Fibroblast of villous mesenchyme (primary cell): ENCODE measurements at places on chromosomes 6 and 20. TPM values are rescaled to one million over a fixed set of nuclear protein-coding genes. Genes with fewer than 3 reads are reported as not detected.

- no peak for DNase-seq
Measured at GRCh38 chr6:14658886-14659561, 541.5 kb downstream of the CD83 start.

ABHD16B gene
- total RNA-seq = not detected in 2 replicates

DNA sequence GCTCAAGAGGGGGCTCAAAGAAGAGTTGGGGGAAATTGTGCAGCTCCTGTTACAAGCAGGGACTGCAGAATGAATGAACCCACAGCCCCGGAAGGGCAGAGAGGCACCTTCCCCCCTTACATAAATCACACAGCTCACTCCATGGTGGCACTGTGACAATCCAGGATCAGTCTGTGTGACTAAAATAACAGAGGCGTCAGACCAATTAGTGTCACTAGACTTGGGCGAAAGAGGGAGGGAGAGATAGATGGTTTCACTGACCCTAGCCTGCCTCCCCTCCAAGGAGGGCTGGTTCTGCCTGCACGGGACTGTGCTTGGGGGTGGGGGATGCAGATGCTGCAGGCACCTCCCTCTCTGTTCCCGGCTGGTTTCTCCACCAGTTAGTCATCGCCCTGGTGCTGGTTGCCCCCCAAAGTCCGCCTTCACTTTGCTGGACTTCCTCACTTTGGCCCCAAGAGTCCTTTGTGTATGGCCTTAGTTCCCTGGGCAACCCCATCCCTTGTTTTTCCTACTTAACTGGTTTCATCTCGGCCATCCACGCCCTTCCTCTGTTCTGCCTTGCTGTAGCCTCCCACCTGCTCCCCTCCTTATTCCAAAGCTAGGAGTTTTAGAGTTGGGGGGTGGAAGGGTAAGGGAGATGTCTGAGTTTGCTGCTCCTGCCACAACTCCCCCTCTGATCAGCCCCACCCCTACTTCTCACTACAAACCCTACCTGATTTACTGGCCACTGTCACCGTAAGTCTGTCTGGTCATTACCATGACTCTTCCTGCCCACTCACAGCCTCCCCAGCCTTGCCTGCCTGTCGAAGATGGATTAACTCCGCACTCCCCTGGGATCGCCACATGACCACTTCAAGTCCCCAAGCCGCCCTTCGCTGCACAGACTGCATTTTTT is 17.7 kb downstream of the CCDC167 start:
- DNase-seq = no peak

DNA sequence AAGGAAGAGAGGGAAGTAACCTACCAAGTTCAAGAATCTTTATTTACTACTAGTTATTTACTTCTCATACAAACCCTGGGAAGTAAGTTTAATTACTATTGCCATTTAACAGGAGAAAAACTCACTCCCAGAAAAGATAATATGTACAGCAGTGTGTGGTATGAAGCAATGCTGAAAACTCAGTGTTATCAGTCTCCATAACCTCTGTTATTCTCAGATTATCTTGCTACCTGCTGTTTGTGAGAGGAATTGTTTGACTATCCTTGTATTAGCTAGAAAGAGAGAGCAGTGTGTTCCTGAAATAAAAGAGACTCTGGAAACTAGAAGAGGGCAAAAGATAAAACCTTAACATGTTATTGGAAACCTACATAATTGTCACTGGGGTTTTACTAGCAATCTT is 38.2 kb downstream of the ADGRB3 start:
- no peak for DNase-seq

TRIM40 gene
- total RNA-seq = not detected in 2 replicates

DNA sequence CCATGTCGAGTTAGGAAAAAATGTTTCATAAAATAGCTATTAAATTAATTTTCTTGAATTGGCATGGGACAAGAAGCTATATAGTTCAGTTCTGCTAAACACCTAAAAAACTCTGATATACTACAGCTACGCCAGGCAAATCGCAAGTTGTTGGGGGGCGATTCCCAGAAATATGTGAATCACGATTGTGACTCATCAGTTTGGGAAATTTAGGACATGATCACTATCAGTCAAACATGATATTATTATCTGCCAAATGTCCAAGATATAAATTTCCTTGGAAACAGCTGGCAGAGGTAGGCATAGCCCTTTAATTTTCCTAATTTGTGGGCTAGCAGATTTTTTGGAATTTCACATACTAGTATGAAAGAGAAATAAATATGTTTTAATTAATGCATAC is 123.6 kb downstream of the ATXN1 start:
- no peak for DNase-seq

- peak; percentile 51 for DNase-seq
Measured at GRCh38 chr6:146543940-146544615, 445 bp downstream of the RAB32 start.

GRCh38 chr20:39574061-39574460 is 611.9 kb downstream of the DHX35 start:
- DNase-seq = no peak

MKKS gene
- total RNA-seq = 3.5 and 9.1 TPM in 2 replicates

DNA sequence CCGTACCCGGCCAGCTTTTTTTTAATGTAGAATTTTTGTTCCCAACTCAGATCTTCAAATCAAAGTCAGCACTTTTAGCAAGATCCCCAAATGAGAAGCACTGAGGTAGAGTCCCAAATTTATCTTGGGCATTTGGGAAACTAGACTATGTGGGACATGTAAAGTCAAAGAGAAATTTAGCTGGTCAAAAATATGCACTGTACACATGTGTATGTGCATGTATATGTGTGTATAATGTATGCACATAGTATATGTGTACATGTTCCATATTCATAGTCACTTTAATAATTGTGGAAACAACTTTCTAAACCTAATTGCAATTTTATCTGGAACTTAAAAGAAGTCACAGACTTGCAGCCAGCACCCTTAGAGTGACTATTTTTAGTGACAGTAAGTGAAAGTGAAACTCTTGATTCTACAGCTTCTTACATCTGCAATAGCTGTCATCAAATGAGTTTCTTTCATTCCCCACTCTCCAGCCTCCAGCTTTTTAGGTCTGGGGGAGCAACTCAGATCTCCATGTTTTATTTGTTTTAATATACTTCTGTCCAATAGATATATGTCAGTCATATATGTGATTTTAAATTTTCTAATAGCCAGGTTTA is 53.6 kb downstream of the CDC40 start:
- peak; percentile 58 for DNase-seq

DNA sequence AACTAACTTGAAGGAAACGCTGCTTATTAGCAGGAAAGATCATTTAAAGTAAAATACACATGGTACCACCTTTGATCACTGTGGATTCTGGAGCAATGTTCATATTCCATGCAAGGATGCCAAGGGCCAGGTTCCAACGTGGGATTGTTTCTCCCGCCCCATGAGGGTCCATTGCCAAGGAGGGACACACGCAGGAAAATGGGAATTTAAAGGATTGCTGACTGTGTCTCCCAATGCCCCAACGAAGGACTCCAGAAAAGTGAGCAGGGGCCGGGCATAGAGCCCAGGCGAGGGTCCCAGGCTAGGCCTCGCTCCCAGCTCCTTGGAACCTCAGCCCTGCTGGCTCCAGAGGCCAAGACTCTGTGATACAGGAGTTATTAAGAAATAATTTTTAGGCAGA is 111.2 kb downstream of the DACT2 start:
- no peak for DNase-seq

DNA sequence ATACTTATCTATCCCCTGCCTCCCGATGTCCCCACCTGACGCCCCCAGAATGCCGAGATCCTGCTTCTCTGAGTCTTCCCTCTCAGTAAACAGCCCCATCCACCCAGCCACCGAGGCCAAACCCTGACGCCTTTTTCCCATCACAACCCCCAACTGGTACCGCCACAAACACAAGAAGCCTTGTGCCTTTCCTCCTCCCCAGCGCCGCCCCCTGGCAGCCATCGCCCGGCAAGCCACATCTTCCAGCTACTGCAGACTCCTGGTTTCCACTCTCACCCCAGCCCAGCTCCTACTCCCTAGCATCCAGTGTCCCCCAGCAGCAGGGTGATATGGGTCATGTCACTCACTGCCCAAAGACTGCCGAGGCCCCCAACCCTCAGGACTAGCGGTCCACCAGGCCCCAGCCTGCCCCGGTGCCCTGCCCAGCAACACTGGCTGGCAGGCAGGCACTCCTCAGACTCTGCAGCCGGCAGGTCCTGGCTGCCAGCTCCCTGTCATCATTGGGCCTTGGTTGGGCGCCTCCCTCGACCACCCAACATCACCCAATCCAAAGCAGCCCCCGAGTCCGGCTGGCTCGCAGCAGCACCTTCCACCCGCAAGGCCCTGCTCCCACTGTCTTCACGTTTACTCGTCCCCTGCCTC is 11.2 kb downstream of the TCFL5 start:
- DNase-seq = no peak
